ENCODE measurements at places on chromosomes 11 and 22. TPM values are rescaled to one million over a fixed set of nuclear protein-coding genes. Genes with fewer than 3 reads are reported as not detected.

Gene VSIG10L2
- not detected for total RNA-seq

Gene DGAT2
- 8.2 TPM for total RNA-seq

Gene GNAZ
- 2.8 TPM for total RNA-seq

Gene SMTNL1
- total RNA-seq = not detected

Gene OR10D3
- total RNA-seq = not detected

Gene RFPL1
- total RNA-seq = not detected

Gene CD6
- 0.34 TPM for total RNA-seq

Gene PDGFD
- 14.4 TPM for total RNA-seq

Gene APOA4
- total RNA-seq = not detected

Gene OR52I1
- total RNA-seq = not detected

Gene P2RX3
- 0.79 TPM for total RNA-seq

Gene CATSPERZ
- total RNA-seq = not detected

Gene ARHGEF17
- 52.7 TPM for total RNA-seq

Gene OR52I2
- total RNA-seq = not detected

Gene MB
- 22,407 TPM for total RNA-seq

Gene DRAP1
- 98.4 TPM for total RNA-seq

Gene CECR2
- total RNA-seq = 6.0 TPM

Gene F2
- not detected for total RNA-seq

Gene SLC43A3
- total RNA-seq = 23.5 TPM

Gene USP2
- total RNA-seq = 160 TPM

Gene ZNF215
- 0.40 TPM for total RNA-seq

Gene NDUFA6
- total RNA-seq = 179 TPM

Gene POTEH
- not detected for total RNA-seq

Gene SHISAL1
- 1.1 TPM for total RNA-seq

Gene TP53AIP1
- total RNA-seq = not detected

Gene GCAT
- total RNA-seq = 40.2 TPM

Gene SLCO2B1
- 22.5 TPM for total RNA-seq

Gene IL17REL
- not detected for total RNA-seq

Gene KRTAP5-10
- not detected for total RNA-seq

Gene OR4A16
- not detected for total RNA-seq

Gene RBFOX2
- total RNA-seq = 87.8 TPM

Gene OAF
- 33.0 TPM for total RNA-seq

Gene CARNS1
- 6.1 TPM for total RNA-seq

Gene LGR4
- total RNA-seq = 28.1 TPM

Gene SCN2B
- total RNA-seq = 12.5 TPM

Gene NEFH
- total RNA-seq = 0.24 TPM

Gene PRG3
- not detected for total RNA-seq

Gene SHANK2
- total RNA-seq = 0.71 TPM

Gene PTPN5
- 1.5 TPM for total RNA-seq

Gene ZP1
- not detected for total RNA-seq

Gene NAA40
- 18.5 TPM for total RNA-seq

Gene IGF2
- total RNA-seq = 81.7 TPM

Gene OR5B12
- total RNA-seq = not detected

Gene PAX6
- not detected for total RNA-seq

Gene DNAJC24
- 17.7 TPM for total RNA-seq

Gene NADSYN1
- total RNA-seq = 17.9 TPM

Gene APOC3
- not detected for total RNA-seq

Gene TSPAN18
- total RNA-seq = 90.8 TPM

Gene KCNE3
- total RNA-seq = 4.9 TPM

Gene TMEM179B
- 15.2 TPM for total RNA-seq
